ENCODE measurements at places on chromosomes 6 and 20.

- DNase-seq = no peak
These were observed 140.1 kb upstream of the GMDS start for GRCh38 chr6:2385471-2385983.

- no peak for DNase-seq
These were observed 1.8 kb upstream of the MRPS18A start for GRCh38 chr6:43689421-43689820.

DNA sequence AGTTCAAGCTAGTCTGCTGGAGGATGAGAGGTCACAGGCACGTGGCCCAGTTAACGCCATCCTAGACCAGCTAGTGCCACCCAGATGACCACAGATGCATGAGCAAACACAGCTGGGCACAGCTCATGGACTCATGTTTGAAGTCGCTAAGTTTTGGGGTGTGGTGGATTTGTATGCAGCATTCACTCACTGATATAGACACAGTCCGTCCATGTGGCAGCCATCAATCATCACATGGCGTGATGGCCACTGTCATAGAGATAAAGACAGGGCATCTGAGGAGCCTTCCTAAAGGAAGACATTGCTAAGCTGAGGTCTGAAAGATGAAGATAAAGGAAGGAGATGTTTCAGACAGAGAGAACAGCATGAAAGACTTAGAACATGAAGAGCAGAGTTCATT, 154.4 kb upstream of the JAG1 start:
- DNase-seq = no peak

DNA sequence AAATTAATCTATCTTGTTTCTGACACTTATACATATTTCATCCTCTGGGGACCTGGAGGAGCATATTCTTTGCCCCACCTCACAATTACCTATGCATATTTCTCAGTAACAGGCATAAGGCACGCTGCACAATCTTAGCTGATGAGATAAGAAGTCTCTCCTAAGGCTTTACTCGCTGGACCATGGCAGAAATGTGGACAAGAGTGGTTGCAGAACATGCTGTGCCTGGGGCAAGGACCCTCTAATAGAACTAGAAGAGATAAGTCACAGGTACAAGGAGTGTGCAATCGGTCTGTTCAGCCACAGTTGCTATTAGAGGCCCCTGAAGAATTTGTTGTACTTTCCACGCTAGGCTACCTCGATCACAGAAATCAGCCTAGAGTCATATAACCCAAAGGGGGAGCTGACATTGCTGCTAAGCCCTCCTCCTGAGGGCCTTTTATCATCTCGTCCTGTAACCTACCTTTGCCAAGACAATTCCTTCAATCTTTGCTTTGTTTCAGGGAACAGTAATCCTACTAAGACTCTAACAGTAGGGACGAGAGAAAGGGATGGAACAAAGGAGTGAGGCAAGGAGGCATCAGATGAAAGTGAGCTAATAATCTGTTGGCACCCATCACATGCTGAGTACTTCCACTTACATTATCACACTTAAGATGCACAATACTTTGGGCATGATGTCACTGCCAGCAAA, 16.1 kb upstream of the DEFB129 start:
- DNase-seq = no peak

DNA sequence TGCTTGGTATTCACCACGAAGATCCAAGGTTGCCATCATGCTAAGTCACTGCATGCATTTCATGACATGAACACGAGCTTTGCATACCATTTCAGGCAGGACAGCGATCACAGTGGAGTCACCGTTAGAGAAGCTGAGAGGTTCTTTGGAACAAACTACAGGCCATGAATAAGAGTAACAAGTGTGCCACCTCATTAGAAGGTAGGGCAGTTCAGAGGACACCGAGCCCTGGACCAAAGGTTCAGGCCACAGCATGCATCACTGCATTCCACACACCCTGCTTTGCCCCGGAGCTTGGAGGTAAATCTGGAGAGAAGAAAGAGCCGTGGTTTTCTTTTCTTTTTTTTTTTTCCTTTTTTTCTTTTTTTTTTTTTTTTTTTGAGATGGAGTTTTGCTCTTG, 66.9 kb upstream of the CDH4 start:
- no peak for DNase-seq

DNA sequence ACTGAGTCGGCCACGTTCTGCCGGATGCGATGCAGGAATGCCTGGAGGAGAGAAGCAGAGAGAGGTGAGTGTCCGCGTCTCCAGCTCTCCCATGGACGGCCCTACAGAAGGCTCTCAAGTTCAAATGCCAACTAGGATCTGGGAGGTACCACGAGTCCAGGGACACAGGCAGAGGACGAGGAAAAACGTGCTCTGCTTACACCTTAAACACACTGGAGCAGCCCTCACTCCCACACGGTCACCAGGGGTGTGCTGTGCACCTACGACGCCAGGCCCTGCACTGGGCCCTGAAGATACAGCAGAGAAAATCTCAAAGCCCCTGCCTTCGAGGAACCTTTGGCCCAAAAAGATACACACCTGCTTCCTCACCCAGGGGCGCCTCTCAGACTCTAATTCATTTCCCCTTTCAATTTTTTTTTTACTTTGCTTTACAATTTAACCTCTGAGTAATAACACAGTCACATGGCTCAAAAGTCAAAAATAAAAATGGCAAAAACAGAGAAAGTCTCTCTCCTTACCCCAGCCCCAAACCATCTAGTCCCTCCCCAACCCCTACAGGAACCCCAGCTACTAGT, 79.9 kb downstream of the PREX1 start:
- DNase-seq = no peak

DNA sequence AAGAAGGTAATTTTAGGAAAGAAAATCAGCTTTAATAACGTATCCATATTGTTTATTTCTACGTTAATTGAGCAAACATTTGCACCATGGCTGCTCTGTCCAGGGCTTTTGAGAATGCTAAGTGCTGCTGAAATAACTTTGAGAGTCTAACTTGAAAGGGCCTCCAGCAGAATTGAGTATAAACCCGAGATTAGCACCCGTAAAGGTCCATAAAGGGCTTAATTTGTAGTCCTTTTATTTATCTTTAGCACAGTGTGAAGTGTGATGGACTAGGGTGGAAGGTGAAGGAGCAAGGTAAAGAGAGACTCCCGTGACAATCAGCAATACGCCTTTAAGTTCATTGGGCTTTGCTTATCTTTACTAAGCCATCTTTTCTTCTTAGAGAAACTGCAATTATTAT, 77.7 kb upstream of the SUPT3H start:
- no peak for DNase-seq

- DNase-seq = no peak
These were observed 593 bp upstream of the GSTA3 start for GRCh38 chr6:52910091-52910490.

DNA sequence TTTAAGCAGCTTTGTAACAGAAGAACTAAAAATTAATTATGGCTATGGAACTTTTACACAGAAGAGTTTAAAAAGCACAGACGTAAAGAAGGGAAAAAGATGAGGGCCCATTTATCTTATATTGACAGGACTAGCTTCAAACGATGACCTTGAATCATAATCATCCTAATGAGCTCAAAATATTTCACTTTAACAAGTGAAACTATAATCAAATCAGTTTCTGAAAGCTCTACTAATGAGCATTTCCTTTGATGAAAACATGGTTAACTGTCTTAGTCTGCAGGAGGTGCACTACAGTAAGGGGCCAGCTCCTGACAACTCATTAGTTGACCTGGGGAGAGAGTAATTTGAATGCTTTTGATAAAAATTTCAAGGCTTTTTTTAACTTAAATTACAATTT, 228.0 kb upstream of the DEFB112 start:
- no peak for DNase-seq

DNA sequence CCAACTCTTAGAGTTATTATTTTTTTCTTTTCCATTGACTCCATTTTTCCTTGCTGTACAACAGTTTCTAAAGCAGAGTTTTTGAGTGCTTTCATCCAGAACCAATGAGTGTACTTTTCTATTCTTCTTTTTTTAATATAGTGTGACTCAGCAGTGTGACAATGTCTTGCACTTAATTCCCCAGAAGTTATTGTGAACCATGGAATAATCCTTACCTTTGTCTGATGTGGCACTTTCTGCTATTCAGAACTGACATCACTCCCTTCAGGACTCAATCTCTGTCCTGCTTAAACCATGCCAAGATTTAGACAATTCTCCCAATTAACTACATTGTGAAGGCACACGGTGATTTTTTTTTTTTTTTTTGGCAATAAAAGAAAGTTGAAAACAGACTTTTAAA, 41.5 kb downstream of the GRIK2 start:
- DNase-seq = no peak

- no peak for DNase-seq
These were observed 10.5 kb upstream of the FAM210B start for GRCh38 chr20:56348305-56348693.

DNA sequence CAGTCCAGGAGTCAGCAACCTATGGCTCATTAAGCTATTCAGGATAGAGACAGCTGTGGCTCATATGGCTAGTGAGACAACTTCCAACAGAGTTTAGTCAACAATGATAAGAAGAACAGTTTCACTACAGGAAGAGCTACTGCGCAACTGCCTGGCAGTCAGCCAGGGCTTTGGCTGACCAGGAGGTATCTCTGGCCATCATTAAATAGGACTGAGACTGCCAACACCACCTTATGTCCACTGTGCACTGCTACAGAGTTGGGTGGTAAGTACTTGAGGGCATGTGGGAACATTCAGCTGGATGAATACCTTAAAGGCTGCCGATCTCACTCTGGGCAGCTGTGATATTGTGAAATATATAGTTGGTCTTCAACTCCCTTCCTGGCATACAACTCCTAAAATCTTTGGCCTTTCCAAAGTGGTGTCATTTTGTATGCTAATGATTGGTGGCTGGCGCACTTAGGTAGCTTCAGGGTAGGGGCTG, 52.2 kb upstream of the FAM83C start:
- peak; percentile 83 for DNase-seq

- no peak for DNase-seq
These were observed 209.8 kb upstream of the PROKR2 start for GRCh38 chr20:5526516-5526915.

GRCh38 chr20:57250607-57251343, 15.7 kb downstream of the BMP7 start:
- no peak for DNase-seq

DNA sequence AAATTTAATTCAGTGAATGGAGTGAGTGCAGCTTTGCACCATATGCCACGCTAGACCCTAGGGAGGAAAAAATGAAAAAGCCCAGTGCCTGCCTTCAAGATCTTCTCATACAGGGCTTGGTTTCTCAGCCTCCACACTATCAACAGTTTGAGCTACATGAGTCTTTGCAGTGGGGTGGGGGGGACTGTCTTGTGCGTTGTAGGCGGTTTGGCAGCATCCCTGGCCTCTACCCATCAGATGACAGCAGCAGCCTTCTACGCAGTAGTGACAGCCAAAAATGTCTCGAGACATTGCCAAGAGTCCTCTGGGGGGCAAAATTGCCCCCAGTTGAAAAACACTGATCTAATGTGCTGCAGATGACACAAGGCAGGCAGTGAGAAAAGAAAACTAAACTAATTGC, 6.2 kb downstream of the CDH22 start:
- DNase-seq = no peak

- peak; percentile 76 for DNase-seq
These were observed 384.6 kb downstream of the CDKAL1 start for GRCh38 chr6:20918868-20919267.

- DNase-seq = peak; percentile 28
These were observed 52.8 kb upstream of the BMP6 start for GRCh38 chr6:7673063-7673536.

DNA sequence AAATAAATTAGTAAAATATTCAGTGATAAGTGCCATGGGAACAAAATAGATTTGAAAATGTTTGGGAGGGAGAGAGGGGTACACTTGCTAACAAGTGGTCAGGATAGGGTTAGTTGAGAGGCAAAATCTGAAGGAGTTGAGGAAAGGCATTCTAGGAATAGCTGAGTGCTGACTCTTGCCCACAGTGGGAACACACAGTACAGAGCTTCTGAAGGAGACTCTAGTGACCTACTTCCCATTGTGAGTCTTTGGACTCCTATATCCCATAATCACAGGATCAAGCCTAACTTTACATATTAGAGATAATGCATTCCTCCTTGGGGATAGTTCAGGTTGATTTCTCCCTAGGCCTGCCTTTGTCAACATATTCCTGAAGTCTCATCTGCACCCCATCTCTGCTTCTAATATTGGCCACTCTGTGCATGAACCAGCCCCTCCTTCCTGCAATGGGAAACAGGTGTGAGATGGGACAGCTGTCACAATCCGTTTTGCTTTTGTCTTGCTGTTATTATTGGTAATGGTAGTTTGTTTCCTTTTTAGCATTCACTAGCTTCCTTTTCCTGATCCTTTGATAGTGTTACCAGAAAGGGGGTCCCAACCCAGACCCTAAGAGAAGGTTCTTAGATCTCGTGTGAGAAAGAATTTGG, 2.6 kb upstream of the TRIM38 start:
- no peak for DNase-seq

GRCh38 chr6:7112741-7113313, 5.1 kb downstream of the RREB1 start:
- DNase-seq = peak; percentile 21

DNA sequence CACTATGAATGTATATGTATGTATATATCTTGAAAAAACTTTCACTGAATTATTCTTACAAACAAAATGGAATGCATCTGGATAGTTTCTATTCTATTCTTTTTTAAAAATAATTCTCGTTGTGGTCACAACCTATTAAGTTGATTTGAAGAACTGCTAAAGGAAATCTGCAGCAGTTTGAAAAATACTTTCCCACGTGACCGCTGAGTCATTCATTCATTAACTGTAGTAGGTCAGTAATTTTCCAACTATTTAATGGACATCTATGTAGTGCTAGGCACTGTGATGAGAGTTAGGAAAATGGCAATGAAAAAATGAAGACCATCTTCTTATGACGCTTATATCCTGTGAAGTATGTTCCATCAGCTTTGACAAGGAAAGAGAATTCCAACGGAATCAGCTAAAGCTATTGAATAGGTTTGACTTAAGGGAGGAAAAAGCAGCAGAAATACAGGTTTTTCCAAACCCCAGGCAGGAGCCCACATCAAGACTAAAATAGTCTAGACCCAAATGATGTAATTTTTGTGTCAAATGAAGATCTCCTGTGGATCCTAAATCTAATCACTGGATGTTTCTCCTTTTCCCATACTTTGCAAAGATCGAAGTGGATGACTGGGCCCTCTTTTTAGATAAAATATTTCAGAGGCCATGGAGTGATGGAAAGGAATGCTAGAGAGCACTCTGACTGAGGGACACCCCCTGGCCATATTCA, 4.1 kb upstream of the EFHC1 start:
- DNase-seq = peak; percentile 77
